ENCODE measurements at places on chromosomes 2 and 18.

DNA sequence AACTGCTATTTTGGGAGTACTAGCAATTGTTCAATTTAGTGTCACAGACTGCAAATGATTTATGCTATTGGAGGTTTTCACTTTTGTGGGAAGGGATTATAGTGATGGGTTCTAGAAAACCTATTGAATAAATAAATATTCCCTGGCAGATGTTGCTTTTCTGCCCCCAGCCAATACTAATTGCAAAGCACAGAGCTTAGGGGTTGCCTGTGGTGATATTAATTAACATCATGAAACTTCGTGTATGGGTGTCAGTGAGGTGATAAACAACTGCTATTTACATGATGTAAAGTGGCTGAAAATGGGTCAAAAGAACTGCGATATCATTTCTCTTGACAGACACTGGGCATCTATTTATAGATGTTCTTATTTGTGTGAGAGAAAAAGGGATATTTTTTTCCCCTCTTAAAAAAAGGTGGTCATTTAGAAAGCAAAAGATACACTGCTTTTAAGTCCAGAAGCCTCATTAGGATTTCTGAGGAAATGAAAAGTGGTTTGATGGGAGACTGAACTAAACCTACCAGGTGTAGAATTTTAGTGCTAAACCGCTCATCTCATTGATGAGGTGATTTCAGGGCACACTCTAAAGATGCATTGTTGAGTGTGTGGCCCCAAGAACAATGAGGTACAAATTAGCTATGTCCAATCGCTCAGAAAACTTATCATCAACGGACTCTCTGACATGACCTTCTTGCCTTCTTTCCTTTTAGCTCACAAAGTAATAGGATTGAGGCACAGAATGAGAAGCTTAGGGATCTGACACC is 116.7 kb upstream of the CHST9 start:
- DNase-seq = no peak

GRCh38 chr2:202817771-202818170 is 53.8 kb downstream of the ICA1L start:
- no peak for DNase-seq

- no peak for DNase-seq
These were observed 160.8 kb upstream of the NOSTRIN start for GRCh38 chr2:168641636-168642035.

DNA sequence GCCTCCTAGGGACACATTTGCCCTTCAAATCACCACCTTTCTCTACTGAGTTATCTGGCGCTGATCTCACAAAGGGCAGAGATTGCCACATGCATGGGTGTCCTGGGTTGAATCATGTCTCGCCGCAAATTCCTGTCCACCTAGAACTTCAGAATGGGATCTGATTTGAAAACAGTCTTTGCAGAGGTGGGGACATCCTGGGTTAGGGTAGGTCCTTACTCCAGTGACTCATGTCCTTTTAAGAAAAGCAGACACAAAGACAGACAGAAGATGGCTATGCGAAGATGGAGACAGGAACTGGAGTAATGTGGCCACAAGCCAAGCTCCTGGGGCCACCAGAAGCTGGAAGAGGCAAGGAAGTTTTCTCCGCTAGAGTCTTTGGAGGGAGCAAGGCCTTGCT is 197.4 kb upstream of the SMIM21 start:
- DNase-seq = no peak

- DNase-seq = no peak
These were observed 59.8 kb downstream of the SNTG2 start for GRCh38 chr2:1010415-1010930.
